Astrocyte of the spinal cord (primary cell): ENCODE measurements at places on chromosomes 4 and X.

GRCh38 chr4:151199319-151200190 lies 77.4 kb upstream of the PRSS48 start:
- DNase-seq, result no peak

DNA sequence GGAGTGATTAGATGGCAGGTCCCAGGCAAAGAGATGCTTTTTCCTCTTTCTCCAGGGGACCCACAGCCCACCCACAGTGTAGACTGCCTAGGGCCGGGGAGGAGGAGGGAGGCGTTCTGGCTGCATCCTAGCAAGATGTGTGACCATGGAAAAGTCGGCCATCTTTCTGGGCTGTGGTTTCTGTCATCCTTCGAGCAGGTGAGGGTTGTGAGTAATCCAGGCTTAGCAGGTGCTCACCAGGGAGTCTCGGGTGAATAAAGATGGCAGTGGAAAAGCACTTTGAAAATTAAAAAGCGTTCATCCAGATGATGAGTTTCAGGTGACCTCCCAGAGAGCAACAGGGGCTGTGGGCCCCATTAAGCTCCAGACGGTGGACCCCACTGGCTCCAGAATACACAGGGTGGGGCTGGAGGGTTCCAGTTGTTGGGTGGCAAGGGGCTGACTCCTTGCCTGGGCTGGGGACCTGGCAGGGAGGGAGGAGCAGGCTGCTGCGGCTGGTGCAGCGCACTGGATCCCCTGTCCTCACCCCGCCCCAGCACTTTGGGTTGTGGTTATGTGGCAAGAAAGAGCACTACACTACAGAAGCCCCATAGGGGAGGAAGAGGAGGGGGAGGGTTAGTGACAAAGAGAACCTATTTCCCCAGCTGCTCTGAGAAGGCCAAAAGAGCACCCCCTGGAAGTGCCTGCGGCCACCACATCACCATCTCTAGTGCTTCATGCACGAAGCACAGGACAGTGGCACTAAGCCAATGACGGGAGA lies 23.7 kb downstream of the ELF4 start:
- DNase-seq, result no peak

GRCh38 chr4:88919056-88919455 lies 137.9 kb downstream of the FAM13A start:
- DNase-seq, result no peak

- no peak for DNase-seq
These were observed 40.1 kb downstream of the APLN start for GRCh38 chrX:129614481-129615255.
